CMK (cell line): ENCODE measurements at places on chromosomes 1 and 21.

GRCh38 chr1:150322310-150322709 is 977 bp downstream of the PRPF3 start:
- no peak for DNase-seq

DNA sequence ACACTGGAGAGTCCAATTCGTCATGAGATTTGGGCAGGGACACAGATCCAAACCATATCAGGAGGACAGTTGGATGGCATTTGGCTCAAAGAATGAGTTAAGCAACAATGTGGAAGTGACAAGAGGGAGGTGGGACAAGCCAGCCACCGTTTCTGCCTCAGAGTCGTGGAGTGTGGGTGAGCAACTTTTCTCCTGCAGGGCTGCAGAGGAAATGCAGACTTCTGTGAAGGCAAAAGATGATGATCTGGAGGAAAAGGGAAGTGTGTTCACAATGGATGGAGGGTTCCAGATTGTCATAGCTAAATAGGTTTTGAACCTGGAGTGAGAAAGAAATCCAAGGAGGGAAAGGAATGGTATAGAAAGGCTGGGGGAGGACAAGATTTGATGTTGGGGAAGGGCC is 16.4 kb upstream of the KANK4 start:
- DNase-seq = no peak

DNA sequence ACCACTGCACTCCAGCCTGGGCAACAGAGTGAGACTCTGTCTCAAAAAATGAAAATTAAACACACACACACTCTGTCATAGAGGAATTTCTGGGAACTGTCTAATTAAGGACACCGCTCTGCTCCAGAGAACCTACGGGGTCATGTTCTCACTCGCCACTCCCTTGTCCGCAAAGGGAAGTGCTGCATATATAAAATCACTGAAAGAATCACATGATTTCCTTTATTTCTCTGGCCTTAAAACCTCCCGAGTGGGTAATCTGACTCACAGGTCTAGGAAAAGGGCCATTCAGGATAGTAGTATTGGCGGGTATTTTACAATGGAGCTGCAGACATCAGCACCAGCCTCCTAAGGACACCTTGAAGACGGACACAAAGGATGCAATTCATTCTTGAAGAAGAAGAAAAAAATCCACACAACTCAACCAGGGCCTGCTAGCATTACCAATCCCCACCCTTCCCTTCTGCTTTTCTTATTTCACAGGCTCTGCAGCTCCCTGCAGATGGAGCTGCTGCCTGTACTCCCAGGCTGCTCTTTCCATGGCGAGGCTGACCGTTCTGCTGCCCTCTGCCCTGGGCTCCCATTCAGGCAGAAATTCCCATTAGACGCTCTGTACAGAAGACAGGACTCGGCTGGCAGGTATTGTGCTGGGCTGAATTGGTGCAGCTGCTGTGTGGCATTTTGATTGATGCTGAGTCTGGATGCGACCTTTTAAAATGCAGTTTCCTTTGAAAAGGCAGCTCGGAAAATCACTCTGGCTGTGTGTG is 53.3 kb upstream of the FAM89A start:
- no peak for DNase-seq

DNA sequence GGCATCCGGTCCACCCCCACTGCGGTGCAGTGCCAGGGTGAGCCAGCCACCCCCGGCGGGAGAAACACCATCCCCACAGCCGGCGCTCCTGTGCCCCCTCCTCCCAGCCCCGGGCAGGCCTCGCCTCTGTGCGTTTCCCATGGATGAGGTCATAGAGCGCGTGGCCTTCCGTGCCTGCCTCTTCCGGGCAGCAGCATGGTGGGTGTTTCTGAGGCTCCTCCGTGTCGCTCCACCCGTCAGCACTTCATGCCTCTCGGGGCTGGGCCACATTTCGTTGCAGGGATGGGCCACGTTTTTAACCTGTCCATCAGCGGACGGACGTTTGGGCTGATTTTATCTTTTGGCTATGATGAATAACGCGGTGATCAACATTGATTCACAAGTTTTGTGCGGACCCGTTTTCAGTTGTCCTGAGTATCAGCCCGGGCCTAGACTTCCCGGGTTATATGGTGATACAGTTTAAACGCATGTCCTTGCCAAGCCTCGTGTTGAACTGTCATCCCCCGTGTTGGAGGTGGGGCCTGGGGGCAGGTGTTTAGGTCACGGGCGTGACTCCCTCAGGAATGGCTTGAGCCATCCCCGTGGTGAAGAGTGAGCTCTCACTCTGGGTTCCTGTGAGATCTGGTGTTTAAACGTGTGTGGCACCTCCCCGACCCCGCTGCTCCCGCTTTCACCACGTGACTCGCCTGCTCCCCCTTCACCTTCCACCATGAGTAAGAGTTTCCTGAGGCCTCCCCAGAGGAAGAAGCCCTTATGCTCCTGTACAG is 64.8 kb downstream of the SLX9 start:
- DNase-seq = no peak

- DNase-seq = no peak
Measured at GRCh38 chr1:223670458-223671159, 5.1 kb upstream of the CAPN8 start.

DNA sequence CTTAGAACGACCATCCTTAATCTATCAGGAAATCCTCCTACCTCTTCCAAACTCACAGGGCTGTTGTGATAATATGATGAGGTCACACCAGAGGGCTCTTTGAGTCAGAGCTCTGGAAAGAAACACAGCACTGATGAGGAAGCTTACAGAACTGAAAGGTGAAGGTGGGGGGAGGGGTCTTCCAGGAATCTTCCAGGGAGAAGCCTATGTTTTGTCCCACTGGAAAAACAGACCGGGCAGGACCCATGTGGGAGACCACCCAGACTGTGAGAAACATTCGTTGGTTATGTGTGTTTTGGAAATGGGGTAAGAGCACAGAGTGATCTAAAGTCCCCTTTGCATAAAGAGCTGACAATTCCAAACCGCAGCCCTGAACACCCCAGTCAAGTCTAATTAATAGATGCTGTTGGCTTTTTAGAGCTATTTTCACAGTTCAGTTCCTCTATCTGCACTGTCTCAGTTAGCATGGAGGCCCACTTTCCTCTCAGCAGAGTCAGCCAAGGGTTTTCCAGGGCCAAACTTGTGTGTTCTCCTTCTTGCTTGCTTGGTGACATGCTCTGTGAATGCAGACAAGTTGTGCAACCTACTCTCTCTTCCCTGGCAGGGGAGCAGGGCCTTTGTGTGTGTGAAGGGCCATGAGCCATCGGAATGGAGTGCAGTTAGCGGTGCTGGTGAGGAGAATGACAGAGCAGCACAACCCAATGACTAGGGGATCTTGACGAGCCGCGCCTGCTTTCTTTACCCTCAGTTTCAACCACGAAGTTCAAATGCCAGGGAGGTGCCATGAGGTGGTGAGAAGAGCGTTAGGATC is 12.3 kb downstream of the PHLDA3 start:
- DNase-seq = no peak

DNA sequence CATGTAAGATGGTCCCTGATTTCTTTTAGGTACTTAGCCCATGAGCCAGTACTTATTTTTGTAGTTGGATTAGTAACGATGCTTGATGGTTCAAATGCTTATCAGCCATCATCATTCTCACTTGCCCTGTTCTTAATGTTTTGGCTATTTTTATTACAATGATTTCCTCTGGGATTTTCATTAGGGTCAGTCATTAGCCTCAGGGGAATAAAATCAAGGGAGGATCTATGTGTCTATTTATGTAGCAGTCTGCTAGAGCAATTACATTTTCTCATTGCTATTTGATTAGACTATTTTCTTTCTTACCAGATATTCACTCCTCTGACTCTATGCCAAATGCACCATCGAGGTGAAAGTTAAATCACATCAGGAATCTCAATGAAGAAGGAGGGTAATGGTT is 10.9 kb upstream of the CCT8 start:
- DNase-seq = no peak
